Activated CD8-positive, alpha-beta memory T cell treated with anti-CD3 and anti-CD28 coated beads for 36 hours (primary cell): ENCODE measurements at places on chromosomes 13 and 19. TPM values are rescaled to one million over a fixed set of nuclear protein-coding genes. Genes with fewer than 3 reads are reported as not detected.

SERPINE3 gene
- not detected for total RNA-seq

LHB gene
- not detected for total RNA-seq

NTN5 gene
- 0.19 TPM for total RNA-seq

BCAM gene
- total RNA-seq: not detected

ZNF181 gene
- 3.6 TPM for total RNA-seq

ZNF677 gene
- total RNA-seq: 5.0 TPM

CDC16 gene
- 76.7 TPM for total RNA-seq

SLC25A42 gene
- 12.2 TPM for total RNA-seq

FZR1 gene
- total RNA-seq: 33.1 TPM
